Cortex of kidney (tissue), 1 donor: ENCODE measurements at places on chromosomes 2 and 18.

- no peak for DNase-seq
Observed at GRCh38 chr2:174750923-174751441, 13.3 kb downstream of the CHRNA1 start.

DNA sequence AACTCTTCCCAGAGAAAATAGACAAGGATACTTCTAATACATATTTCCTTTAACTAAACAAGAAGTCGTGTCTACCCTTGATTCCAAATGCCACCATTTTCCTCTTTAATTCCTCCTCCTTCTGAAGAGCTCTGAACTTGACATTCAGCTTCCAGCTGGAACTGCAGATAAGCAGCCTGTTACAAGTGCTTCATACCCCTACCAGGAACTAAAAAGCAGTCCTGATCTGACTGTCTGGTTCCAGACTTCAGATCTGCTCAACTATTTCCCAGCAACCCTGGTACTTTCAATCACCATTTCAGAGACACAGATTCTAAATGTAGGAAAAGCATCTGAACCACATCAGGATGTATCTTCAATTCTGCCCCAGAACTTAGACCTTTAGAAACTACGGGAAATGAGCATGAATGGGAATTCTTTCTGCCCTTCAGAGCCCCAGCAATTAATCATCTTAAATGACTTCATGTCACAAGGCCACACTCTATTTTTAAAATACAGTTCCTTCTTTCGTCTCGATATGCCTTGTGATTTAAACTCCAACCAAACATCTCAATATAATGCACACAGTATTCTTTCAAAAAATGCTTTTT, 159.5 kb downstream of the L3MBTL4 start:
- no peak for DNase-seq

DNA sequence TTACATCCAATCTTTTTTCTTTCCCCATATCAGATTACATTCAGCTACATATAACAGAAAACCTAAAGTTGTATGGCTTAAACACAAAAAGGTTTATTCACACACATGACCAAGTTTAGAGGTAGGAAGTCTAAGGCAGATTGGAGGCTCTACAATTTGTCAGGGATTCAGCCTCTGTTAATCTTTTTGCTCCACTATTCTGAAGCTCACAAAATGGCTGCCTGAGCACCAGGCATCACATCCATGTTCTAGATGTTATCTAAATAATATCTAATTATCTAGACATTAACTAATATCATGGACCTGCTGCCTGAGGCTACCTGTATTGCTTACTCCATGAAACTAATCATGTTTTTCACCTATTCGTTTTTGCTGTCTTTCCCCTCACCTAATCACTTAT, 23.7 kb upstream of the DSC2 start:
- DNase-seq, result no peak

- DNase-seq, result no peak
Observed at GRCh38 chr2:120037995-120038541, 25.2 kb downstream of the EPB41L5 start.

DNA sequence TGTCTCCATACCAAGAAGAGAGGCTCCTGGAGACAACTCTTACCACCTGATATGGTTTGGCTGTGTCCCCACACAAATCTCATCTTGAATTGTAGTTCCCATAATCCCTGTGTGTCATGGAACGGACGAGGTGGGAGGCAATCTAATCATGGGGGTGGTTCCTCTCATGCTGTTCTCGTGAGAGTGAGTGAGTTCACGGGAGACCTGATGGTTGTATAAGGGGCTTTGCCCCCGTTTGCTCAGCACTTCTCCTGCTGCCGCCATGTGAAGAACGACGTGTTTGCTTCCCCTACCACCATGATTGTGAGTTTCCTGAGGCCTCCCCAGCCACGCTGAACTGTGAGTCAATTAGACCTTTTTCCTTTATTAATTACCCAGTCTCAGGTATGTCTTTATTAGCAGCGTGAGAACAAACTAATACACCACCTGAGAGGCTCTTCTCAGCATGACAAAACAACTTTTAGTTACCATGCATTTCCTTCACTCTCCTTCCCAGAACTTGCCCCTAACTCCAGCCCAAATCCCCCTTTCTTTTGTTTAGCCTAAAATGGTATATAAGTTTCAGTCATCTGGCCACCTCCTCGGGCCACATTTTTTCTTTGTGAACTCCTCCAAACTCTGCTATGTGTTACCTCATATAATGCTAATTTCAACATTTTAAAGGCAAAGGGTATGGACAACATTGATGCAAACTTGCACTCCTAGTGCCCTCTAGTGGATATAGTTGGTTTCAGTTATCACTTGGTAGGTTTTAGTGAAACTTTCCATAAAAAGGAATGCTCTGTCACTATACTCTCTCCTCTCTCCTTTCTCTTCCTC, 58.6 kb upstream of the SLC25A52 start:
- DNase-seq, result no peak

DNA sequence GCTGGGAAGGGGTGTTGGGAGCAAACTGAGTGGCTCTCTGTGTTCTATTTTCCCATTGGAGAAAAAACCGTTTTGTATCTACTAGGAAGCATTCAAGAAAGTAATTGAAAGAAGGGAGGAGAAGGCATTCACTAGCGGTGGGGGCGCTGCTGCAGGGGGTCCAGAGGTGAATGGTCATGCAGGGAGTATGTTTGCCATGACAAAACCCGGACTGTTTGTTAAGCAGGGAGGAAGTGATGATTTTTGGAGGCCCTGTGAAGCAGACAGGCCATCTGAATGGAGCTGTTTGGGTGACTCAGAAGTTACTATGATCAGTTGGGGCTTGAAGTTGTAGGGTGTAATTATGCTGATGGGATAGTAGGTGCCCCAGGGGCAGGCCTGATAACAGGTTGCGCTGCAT, 7.0 kb downstream of the TAF4B start:
- no peak for DNase-seq

DNA sequence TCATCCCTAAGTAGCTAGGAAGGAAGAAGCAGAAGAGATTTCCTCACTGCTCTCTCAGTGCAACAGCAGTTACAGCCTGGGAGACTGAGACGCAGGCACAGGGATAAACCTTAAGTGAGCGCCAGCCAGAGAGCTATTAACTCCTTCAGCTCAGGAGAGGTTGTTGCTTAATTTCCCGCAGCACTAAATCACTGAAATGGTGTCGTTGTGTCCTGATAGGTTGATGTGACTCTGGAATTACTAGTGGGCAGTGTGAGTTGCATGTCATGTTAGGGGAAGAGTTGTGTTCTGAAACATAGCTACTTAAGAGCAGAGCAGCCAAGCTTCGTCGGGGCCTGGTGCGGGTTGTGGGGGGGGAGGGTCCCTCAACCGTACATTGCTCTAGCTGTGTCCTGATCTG, 225.8 kb downstream of the NAPG start:
- no peak for DNase-seq

- no peak for DNase-seq
Observed at GRCh38 chr2:108918156-108918874, 70.7 kb downstream of the EDAR start.

- no peak for DNase-seq
Observed at GRCh38 chr18:61825386-61825785, 67.4 kb downstream of the RNF152 start.

DNA sequence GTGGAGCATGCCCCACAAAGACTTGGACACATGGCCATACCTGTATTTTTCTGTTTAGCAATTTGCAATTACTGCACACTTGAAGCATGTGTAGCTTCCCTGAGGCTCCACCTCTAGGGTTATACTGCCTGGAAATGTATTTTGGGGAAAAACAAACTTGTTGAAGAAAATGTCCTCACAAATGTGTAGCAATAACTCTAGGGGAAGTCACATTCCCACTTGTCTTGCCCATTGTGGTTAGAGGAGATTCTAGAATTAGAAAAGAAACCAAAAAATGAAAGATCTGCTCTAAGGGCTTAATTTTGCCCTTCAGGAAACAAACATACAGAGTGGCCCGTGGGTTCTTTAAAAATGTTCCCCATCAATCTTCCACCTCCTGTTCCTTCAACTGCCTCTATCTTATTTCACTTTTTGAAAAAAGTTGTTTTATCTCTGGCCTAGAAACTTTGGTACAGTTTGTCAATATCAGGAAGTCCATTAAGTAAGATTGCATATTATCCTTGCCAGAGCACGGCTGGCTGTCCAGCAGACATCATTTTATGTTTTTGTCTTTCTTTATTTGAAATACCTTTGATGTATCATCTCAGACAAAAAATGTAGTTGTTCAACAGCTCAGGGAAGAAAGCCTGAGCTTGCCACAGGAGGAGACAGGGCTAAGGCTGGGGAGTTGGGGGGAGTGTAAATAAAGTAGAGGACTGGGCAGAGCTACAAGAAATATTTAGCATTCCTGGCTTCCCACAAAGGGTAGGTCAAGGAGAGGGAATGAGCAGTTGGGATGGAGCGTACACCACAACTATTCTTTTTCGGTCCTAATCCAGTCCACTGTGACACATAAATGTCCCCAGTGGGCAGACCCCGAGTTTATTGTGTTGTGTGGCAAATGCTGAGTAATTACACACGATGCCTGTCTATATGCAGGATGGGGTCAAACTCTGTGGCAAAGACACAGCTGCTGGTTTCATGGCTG, 96.8 kb upstream of the CDC42EP3 start:
- DNase-seq, result no peak

DNA sequence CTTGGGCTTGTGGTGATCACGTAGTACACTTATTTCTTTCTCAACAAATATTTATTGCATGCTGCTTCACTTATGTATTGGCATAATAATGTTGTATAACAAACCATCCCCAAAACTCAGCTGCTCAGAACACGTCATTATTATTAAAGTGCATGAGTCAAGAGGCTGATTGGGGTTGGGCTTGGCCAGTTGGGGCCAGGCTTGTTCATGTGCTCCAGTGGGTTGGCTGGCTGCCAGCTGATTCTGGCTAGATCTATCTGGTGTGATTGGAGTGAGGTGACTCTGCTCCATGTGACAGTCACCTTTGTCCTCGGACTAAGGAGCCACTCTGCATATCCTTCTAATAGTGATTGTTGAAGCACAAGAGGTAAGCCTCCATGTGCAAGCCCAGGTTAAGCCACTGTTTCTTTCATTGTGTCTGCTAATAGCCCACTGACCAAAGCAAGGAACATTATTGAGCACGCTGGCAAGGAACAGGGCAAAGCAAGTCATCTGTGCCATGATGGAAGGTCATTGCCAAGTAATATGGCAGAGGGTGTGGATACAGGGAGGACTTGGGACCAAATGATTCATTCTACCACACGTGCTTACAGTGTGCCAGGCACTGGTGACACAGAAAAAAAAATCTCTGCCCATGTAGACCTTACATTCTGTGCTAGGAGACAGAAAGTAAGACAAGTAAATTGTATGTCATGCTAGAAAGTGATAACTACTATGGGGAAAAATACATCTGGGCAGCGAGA, 63.3 kb upstream of the TMEM182 start:
- DNase-seq, result no peak

- DNase-seq, result no peak
Observed at GRCh38 chr2:118091140-118091478, 2.8 kb downstream of the INSIG2 start.

DNA sequence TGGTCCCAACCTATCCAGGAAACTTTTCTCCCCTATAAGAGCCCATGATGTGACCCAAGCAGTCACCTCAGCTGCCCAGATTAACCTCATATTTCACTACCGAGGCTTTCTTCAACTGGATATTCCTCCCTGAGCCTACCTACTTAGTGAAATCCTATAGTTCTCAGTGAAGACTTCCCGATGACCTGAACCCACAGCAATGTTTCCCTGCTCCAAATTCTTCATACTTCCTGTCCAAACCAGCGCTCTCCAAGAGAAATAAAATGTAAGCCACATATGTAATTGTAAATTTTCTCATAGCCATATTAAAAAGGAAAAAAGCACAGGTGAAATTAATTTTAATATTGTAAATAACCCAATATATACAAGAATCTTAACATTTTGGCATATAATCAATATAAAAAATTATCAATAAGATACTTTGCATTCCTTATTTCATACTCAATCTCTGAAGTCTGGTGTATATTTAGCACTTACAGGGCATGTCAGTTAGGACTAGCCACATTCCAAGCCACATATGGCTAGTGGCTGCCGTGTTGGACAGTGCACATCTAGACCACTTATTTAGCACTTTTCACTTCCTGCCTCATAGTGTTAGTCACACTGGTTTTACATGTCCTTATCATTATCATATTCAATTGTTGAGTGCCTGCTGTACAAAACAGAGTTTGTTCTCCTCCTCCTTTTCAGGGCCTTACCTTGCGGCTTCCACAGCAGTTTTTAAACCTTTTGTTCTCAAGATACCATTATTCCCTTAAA, 1.9 kb upstream of the STAT4 start:
- DNase-seq, result no peak

GRCh38 chr18:8952174-8952573, 150.3 kb upstream of the NDUFV2 start:
- DNase-seq, result no peak

DNA sequence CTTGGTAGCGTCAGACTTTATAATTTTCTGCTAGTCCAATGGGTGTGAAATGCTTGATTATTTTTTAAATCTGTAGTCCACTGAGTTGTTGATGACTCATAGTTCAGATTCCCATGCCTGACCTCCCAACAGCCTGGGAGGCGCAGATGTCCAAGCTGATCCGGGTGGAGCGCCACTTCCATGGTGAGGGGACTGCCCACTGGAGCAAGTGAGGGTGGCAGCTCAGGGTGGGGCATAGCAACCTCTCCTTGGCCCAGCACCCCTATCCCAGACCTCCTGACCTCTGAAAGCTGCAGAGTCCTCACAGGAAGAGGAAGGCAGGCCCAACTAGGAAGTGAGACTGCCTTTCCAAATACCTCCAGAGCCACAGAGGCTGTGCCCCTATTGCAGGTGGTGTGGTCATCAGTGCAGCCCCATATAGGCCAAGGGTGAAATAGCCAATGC, 4.4 kb downstream of the MAL start:
- DNase-seq, result no peak

- DNase-seq, result no peak
Observed at GRCh38 chr2:187180529-187180928, 267.5 kb downstream of the CALCRL start.

DNA sequence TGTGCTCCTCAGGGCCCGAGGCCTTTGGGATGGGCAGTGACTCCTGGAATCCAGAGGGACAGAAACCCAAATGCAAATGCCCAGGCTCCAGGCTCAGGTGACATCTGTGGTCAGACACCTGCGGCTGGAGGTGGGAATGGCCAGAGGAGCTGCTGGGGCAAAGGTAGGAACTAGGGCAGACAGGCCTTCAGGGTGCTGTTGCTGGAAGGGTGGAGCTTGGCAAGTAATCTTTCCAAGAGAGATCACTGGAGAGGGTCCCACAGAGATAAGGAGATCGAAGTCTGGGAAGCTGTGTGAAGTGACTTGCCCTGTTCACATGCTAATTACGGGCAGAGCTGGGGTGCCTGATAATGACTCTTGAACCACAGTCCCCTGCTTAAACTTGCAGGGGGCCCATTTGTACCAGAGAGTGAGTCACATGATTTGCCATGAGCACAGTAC, 82.4 kb downstream of the ACAA2 start:
- DNase-seq, result no peak

DNA sequence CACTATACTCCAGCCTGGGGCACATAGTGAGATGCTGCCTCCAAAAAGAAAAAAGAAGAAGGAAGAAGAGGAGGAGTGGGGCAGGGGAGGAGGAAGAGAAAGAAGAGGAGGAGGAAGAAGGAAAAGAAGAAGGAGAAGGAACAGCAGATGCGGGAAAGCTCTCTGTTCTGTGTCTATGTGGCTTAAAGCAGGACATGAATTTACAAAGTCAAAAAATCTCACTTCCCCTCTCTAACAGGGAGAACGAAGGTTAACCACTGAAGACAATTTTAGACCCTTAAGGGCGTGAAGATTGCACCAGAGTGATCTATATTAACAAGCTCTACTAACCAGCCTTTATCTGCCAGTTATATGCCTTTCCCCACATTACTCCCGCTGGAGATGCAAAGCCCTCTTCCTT, 258.9 kb downstream of the METTL4 start:
- DNase-seq, result no peak
